ENCODE measurements at places on chromosomes 3 and 15.

DNA sequence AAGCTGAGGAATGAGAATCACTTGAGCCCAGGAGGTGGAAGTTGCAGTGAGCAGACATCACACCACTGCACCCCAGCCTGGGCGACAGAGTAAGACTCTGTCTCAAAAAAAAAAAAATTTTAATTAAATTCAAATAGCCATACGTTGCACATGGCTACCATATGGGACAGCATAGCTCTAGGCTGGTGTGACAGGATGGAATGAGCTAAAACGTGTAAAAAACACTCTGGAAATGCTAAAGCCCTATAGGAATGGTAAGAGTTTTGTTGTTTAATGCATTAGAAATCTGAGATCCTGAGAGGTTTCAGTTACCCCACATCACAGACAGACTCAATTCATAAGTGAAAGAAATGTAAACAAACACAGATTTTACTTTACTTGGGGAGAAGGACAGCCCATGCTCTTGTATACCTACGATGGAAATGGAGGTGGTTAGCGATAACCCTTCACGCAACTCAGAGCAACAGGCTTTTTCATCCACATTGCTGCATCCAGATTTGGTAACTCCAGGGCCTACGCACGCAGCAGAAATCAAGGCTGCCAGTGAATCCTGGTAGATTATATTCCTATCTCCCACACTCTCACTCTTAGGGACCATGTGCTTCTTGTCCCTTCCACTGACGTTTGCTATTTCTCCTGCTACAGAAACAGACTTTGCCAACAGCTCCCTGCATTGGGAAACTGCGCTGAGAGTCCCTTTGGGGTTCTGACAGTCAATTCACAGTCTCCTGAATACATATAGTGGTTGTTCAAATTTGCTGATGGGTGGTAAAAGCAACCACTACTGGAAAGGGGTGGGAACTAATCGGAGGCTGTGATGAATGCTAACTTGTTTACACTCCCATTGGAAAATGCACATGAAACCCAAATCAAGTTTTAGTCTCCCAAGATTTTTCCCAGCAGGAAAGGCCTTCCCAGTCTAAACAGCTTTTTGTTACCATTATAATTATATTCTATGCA, 3.1 kb downstream of the SH3BP5 start:
- no peak for DNase-seq

DNA sequence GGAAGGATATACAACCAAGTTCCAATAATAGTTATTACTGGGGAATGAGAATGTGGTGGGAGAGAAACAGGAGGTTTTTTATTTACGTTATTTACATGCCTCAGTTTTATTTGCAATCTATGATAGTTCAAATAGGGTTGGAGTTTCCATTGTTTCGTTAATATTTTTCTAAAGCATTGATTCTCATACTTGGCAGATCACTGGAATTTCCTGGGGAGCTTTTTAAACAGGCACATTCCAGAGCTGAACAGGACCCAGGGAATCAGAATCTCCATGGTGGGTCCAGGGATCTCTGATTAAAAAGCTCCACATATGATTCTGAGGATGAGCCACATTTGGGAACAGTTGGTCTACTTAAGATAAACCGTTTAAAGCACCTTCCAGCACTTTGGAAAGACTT, 123.9 kb downstream of the IL20RB start:
- no peak for DNase-seq

- DNase-seq: no peak
These were observed 283.2 kb upstream of the SUCLG2 start for GRCh38 chr3:67937498-67938118.

DNA sequence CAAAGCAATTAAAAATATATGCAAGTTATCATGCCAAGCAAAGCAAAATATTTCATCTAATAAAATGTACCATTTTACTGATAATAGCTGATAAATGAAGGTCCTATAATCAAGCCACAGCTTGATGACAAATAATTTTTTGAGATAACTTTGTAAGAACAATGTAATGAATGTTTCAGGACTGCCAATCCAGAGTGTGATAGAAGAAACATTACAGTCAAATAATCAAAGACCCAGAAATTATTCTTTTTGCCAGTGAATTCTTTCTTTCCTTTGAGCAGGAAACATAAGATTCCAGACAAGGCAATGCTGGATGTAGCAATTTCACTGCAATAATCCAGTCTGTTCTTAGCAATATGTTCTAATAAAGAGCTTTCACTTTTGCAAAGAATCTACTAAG, 556.1 kb downstream of the PLOD2 start:
- no peak for DNase-seq

DNA sequence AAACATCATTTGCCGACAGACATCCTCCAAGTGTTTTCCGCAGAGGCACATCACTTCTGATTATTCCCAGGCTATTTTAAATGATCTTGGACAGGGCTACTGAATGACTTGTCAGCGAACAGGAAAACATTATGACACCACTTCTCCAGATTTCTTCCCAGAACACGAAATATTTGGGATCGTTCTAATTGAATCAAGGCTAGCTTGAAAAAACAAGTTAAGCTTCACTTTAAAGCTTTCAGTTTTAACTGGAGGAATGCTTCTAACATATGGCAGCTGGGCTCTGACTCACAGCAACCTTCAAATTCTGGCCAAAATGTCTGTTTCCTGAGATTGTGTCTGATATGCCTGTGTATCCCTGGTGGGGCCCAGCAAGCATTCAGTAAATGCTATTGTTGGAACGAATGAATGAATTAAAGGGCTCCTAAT, 127.0 kb upstream of the ICE2 start:
- DNase-seq: no peak

GRCh38 chr3:122767540-122768372, 25.9 kb downstream of the HSPBAP1 start:
- no peak for DNase-seq

GRCh38 chr15:90364251-90364650, 12.2 kb downstream of the ZNF774 start:
- DNase-seq: no peak

GRCh38 chr3:143464850-143465249, 345.3 kb downstream of the CHST2 start:
- no peak for DNase-seq

DNA sequence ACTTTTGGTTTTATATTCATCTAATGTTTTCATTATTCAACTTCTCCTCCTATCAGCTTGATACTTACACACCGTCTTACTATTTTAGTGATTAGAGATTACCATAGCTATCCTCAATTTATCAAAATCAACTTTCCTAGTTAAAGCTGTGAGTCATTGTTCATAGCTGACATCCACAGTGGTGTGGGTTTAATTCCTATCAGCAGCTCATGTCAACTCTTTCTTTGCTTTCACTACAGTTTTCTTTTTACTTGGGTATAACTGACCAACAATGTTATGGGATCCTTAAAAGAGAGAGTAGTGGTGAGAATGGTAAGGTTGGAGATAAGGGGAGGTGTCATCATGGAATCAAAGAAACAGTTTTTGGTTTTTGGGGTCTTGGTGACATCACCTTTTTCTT, 112.7 kb downstream of the NFKBIZ start:
- no peak for DNase-seq

- no peak for DNase-seq
These were observed 88.0 kb downstream of the CYP19A1 start for GRCh38 chr15:51250217-51251011.

- DNase-seq: no peak
These were observed 9.7 kb upstream of the SLC28A2 start for GRCh38 chr15:45242289-45242688.

- no peak for DNase-seq
These were observed 11.6 kb downstream of the TRPC1 start for GRCh38 chr3:142735462-142735861.

DNA sequence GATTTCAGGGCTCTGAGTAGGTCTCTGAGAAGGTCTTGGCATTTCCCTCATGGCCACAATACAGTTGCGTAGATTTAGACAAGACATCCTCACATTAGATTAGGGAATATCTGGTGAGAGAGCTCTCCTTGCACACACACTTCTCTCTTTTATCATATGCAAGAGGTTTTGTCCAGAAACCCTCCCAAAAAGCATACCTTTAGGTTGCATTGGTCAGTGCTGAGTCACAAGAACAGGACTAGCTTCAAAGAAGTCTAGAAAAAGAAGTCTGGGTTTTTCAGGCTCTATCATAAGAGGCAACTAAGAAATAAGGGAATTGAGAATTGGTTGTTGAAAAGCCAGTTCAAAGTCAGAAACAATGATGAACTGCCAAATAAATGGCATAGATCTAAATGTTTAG, 40.1 kb upstream of the MITF start:
- DNase-seq: no peak

- no peak for DNase-seq
These were observed 6.7 kb downstream of the VIPR1 start for GRCh38 chr3:42509111-42509510.

GRCh38 chr3:29741231-29741630, 460.4 kb downstream of the RBMS3 start:
- DNase-seq: no peak

GRCh38 chr3:128824132-128824850, 55.1 kb upstream of the ACAD9 start:
- no peak for DNase-seq

DNA sequence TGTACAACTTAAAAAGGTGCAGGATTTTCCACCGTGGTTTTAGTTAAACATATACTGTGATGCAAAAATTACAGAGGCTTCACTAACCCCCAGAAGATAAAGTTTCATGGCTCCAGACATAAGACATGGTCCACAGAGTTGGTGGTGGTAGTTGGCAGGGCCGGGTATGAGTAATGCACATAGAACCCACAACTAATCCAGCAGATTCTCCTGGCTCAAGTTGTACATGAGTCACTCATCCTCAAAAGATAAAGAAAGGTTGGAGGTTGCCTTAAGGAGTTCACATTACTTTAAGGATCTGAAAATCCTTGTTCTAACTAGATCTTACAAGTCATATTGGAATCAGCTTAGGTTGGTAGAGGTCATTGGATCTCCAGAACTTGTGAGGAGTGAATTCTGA, 98.3 kb upstream of the ZBTB20 start:
- DNase-seq: no peak

GRCh38 chr3:112512320-112512719, 13.0 kb upstream of the BTLA start:
- no peak for DNase-seq

GRCh38 chr15:92069308-92070250, 216.1 kb downstream of the SLCO3A1 start:
- DNase-seq: peak; percentile 10

DNA sequence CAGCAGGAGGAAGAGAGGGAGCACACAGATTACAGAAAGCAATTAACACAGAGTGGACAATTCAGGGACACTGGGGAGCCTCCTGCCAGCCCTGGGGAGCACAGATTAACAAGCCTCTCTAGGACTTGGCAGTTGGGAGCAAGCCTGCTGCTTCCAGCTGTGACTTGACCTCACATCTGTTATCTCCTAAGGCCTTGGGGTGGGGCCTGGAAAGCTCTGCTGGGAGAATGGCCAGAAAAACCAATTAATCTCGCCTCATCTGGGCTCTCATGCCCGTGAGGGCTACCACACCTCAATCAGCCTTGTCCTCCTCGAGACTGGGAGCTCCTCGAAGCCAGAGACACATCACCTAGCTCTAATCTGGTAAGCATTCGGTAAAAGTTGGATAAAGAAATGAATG, 39.1 kb downstream of the SEMA5B start:
- no peak for DNase-seq

DNA sequence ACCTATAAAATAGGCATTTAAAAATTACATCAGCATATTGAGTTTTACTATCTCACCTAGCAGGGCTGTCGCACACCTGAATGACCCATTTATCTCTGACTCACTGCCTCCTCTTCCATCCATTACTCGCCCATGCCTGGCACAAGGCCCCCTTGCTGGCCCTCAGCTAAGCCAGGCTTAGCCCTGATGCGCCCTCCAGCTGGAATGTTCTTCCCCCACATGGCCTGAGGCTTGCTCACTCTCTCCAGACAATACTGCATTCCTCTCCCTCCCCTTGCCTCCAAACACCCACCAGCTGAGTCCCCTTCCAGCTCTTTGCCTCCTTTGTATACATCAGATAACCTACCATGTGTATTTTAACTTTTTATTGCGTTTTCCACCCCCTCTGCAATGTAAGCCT, 7.2 kb downstream of the SH3BP5 start:
- DNase-seq: no peak

- no peak for DNase-seq
These were observed 63.6 kb upstream of the MBNL1 start for GRCh38 chr3:152205097-152205593.

- no peak for DNase-seq
These were observed 35.9 kb downstream of the NTRK3 start for GRCh38 chr15:88220443-88221335.

- DNase-seq: no peak
These were observed 70.0 kb upstream of the ABHD2 start for GRCh38 chr15:89018207-89018606.

GRCh38 chr3:15929944-15930571, 132.3 kb upstream of the ANKRD28 start:
- no peak for DNase-seq

- no peak for DNase-seq
These were observed 15.2 kb downstream of the IVD start for GRCh38 chr15:40420793-40421192.

DNA sequence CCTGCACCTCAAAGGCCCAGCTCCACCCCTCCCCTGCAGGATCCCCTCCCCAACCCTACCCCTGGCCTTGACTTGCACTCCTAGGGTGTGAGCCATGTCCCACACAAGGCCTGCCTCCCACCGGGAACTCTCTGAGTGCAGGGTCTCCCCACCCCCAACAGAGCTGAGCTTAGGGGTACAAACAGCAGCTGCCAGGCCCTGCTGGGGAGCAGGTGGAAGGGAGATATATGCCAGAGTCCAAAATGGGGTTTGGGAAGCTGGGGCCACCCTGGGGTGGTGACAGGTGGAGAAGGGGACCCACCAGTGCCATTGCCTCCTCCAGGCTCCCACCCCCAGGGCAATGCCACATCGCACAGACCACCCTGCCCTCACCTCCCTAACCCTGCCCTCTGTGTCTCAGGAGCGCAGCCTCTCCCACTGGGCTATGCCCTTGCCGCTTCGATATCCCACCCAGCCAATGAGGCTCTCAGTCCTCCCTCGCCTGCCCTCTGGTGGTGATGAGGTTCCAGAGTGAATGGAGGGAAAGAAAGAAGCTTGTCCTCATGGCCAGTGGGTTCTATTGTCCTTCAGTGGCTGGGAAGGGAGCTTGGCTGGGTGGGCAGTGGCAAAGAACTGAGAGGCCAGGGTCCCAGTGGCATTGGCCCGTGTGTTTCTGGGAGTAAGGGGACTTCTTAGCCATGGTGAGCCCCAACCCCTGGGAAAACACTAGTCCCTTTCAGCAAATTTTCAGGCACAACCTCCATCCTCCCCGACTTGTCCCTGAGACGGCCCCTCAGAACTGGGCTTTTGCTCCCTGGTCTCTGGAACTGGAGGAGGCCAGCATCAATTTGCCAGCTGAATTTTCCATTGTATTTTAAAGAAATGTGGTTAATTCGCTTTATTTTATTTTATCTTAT, 46.8 kb downstream of the CYP11A1 start:
- DNase-seq: no peak

DNA sequence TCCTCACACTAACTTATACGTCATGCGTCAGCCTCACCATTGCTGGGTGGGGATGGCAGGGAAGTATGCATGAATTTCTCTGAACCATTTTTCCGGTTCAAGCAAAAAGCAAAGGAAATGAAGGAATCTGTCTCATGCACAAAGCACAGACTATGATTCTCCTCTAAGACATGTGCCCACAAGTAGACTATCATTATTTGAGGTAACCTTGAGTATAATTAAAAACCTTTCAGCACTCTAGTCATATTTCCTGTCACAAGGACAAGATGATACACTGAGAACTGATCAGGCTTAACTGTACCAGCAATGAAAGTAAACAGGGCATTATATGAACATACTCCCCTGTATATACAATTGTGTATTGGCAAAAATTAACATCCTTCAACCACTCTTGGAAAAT, 56.7 kb upstream of the TSC22D2 start:
- no peak for DNase-seq

Measured in activated effector memory CD4-positive, alpha-beta T cell treated with Interleukin-2 at 50 U/mL for 16 hours (primary cell).